NCI-H1092 (cell line): ENCODE measurements at places on chromosomes 11 and 22.

- DNase-seq, result no peak
Measured at GRCh38 chr11:43917851-43918250, 24.6 kb upstream of the C11orf96 start.

DNA sequence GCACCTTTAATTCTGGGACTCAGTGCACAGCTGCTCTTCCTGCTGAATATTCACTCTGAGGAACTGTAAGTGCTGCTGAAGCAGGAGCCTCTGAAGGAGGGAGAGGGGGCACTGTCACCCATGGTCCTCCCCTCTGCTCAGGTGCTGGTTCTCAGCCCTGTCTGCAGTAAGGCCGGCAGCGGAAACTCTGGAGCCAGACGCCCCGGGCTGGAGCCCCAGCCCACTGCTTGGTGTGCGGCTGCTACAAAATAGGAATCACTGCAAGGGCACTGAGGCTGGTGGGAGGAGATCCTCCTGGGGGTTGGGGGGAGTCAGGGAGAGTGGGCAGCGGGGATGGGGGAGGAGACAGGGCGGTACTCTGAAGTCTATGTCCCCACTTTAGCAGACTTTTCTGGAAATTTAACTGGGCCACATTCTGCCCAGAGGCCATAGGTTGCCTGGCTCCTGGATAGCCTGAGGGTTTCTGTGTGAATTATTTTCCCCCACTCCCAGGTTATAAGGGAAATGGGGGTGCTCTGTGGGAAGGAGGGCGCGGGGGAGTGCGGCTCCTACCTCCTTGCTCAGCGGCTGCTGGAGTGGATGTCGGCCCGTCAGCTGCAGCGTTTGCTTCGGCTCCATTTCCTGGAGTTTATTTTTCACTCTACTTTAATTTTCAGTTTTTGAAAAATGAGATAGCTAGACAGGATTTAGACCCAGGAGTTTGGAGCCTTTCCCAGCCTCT, 33.6 kb downstream of the TBC1D22A start:
- no peak for DNase-seq

- no peak for DNase-seq
Measured at GRCh38 chr22:41699264-41700107, at the start of gene MEI1. Gene MEI1, plus strand, starts transcription at chr22:41699503. Its CDS starts 36 bp downstream, at chr22:41699539.

- DNase-seq, result no peak
Measured at GRCh38 chr11:95230810-95231126, 234 bp downstream of the SESN3 start.

DNA sequence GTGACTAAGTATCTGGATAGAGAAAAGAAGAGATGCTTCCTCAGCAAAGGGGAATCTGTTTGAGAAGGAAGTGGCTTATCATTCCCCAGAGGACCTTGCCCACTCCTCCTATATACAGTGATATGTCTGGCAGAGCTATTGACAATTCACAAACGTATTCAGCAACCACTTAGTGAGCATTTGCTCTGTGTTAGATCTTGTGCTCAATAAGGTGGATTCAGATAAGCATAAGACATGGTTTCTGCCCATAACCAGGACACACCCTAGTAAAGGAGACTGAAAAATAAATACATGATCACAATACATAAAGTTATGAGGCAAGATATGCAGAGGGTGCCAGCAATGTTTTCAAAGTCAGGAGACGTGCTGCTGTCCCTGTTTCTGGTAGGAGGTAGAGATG, 1.4 kb downstream of the TMEM9B start:
- DNase-seq, result no peak

DNA sequence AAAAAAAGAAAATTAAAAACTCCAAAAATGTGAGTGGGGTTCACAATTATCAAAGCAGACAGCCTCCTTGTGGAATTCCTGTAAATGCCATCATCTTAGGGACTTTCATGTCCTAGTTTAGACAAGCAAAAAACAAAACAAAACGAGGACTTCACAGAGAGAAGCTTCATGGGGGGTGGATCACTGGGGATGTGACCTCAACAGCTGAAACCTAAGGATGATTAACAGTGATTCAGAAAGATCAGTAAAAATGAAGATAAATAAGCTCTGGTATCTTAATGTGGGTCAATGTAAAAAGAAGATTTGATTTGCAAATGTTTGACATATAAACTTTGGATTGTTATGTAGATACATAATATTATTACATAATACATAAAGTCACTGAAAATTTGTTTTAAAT, 8.1 kb upstream of the OR10W1 start:
- DNase-seq, result no peak

DNA sequence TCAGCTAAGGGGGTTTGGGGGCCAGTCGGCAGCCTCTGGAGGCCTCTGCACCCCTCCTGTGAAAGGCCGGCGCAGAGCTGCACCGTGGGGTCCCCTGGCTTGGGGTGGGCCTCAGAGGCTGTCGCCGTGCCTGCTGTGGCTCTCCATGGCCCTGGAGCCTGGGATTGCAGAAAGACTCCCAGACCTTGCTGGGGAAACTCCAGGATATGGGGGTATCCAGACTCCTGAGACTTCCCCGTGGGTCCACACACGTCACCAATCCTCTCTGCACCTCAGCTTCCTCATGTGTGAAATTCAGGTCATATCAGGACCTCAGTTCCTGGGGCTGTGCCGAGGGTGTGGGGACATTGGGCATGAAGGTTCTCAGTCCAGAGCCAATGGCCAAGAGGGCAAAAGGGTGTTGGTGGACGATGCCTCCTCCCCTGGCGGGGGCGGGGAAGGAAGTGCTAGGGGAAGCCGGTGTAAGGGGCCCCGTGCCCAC, 97.1 kb downstream of the KCNQ1 start:
- no peak for DNase-seq

GRCh38 chr22:47270463-47271135, 508.1 kb downstream of the TBC1D22A start:
- no peak for DNase-seq

GRCh38 chr11:68028802-68029545, 1.5 kb upstream of the NDUFS8 start:
- no peak for DNase-seq

DNA sequence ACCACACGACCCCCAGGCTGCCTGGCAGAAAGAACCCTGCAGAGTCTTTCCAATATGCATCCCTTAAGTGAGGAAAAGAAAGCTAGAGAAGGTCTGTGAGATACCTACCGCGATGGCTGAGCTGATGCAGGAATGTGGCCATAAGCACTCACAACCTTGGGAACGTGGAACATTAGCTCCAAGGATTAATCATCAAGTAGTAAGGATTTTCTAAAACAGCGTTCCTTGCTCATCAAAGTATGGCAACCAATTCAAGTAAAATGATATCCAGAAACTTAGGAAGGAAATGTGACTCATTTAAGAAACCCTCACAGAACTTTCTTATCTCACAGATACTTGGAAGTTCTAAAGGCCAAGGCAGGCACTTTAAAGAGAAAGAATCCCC, 12.8 kb downstream of the PACSIN2 start:
- no peak for DNase-seq

DNA sequence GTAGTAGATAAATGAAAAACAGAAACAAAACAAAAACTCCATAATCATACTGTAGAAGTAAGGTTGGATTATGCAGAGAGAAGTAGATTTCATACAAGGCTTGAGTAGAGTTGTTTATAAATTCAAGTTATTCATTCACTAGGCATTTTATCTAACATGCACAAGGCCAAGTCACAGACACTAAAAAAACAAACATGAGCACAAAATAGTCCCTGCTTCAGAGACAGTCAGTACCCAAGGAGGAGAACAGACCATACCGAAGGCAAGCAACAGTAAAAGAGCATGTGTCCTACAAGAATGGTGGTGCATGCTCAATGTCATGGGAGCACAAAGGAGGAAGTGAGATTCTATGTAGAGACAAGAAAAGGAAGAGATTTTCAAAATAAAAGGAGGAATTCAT, 796.5 kb upstream of the LRRC4C start:
- DNase-seq, result no peak

GRCh38 chr11:65506772-65507505, 8.1 kb downstream of the MALAT1 start:
- DNase-seq, result no peak

GRCh38 chr22:49244466-49245420, 582.9 kb downstream of the BRD1 start:
- DNase-seq, result no peak

- no peak for DNase-seq
Measured at GRCh38 chr11:113675565-113675964, 30.5 kb downstream of the TMPRSS5 start.

DNA sequence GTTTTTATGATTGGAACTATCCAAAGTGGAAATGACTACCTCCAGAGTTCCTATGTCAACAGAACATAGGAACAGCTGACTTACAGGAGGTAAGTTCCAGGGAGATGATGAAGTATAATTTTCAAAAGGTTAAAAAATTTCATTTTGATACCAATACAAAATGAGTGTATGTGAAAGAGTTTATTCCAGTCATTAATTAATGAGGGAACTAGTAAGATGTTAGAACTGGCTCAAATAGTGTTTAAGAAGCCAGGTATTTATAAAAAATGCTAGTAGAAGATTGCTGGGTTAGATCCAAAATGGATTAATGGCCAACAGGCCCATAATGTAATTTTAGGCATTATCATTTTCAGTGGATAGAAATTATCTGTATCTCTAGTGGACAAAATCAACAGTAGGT, 227.7 kb upstream of the ZBED5 start:
- DNase-seq, result no peak

- DNase-seq, result no peak
Measured at GRCh38 chr11:17578958-17579357, 31.9 kb downstream of the OTOG start.

GRCh38 chr11:8746331-8746974, 63.9 kb downstream of the RPL27A start:
- no peak for DNase-seq

- peak; percentile 61 for DNase-seq
Measured at GRCh38 chr11:64996710-64997380, at the start of gene BATF2. Gene BATF2, minus strand, starts transcription at chr11:64996971. Its CDS starts 57 bp downstream, at chr11:64996914.

DNA sequence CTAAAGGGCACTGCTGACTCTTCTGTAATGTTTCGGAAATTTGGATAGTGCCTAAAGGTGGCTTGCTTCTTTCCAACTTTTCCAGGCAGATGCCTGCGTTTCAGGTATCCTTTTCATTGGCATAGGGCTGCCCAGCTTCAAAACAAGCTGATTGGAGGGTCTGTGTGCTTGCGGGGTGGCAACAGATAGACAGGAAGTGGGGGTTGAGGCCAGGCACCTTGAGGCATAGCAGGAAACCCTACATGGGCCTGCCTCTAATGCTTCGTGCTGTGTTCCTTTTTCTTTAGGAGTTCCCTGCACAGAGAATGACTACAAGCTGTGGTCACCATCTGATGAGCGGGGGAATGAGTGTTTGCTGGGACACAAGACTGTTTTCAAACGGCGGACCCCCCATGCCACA, 92.2 kb upstream of the SORL1-AS1 start:
- DNase-seq, result no peak

- DNase-seq, result no peak
Measured at GRCh38 chr11:15163136-15163535, 48.4 kb downstream of the INSC start.

GRCh38 chr11:73273222-73273895, 1.2 kb downstream of the P2RY6 start:
- no peak for DNase-seq

DNA sequence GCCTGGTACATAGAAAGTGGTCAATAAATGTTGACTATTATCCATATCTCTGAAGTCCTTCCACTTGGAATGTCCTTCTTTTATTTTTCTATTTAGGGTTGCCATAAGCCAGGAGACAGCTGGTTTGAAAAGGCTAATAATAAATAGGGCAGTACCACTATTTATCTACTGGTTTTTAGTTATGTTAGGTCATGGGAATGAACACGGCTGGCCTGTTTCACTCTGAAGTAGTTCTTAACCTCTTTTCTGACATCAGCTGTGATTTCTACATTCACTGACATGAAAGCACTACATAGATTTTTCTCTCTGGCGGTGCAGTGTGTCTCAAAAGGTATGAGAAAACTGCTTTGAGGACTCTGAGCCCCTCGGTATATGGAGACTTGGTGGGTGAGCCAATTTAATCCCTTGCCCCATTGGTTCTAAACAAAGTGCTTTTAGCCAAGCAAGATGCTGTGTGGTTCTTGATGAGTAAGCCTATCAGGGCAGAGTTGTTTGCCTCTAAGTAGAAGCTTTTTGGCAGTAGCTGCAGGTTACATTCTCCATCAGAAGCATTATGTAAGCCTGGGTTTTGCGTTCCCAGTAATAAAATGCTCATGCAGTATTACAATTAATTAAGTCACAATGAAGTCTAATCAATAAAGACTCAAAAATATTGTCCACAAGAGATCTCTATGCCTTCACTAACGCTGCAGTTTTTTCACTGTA, 48.7 kb upstream of the APOA1 start:
- DNase-seq, result no peak

- DNase-seq, result no peak
Measured at GRCh38 chr11:65976216-65977176, 15.0 kb downstream of the SART1 start.

DNA sequence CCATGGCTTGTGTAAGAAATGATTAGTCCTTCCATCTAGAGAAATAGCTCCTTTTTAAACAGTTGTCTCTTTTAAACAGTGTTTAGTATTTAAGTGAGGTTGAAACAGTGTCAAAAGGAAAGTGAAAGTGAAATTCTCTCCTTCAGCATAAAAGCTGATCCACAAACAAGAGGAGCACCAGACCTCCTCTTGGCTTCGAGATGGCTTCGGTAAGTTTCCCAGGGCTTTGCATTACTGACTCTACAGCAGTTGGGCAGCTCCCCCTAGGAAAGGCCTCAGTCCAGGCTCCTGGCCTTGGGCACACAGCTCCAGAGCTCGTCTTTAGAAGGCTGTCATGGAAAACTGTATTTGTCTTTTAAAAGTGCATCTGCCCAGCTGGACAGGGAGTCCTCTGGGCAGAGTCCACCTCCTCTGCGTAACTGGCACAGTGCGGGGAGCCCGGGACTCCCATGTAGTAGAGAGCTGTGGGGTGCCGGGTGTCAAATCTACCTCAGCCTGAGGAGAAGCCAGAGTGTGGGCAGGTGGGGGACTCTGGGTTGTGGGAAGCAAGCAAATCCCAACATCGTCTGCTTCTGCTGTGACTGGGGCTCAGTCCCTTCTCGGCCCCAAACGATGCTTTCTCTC, at the start of gene PLAAT4:
Gene PLAAT4 (plus strand): TSS at position 140 of the 624 bp plus-strand sequence. CDS start 61 bp downstream, at position 201.
- peak; percentile 60 for DNase-seq

DNA sequence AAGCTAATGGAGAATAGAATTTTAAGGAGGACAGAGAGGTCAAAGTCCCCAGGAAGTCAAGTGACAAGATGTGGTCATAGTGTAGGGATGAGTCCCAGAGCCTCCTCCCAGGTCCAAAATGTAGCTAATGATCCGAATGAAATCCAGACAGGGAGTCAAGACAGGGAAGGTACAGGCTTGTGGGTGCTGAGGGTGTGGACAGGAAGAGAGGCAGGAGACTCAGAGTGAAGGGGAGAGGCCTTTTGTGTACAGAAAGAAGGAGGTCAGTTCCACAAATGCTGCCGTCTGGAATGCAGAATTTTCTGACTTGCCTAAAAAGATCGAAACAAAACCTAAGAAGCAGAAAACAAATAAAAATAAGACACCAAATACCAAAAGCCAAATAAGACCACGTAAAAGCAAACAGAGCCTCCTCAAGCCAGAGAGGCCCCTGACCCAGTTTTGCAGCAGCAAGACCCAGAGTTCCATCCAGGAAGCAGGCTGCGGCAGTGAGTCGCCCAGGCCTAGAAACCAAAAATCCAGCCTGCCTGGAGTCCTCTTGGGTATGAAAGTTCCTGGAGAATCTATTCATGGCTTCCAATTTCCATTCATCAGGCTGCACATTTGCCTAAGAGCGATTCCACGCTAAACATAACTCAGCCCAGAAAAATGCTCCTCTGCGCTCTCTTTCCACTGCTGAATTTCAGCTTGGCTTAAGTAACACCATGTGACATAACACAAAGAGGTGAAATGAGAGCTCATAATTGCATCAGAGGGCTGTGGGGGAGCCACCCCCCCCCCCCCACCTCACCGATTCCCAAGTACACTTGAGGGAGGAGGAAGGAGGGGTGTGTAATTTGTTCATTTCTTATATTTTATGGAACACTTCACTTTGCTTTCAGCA, 71.2 kb downstream of the KIRREL3 start:
- no peak for DNase-seq

- no peak for DNase-seq
Measured at GRCh38 chr11:72954860-72955259, 140.6 kb downstream of the ATG16L2 start.
